ENCODE measurements at places on chromosomes 7 and 10.

- DNase-seq = no peak
These were observed 273.0 kb downstream of the CCDC3 start for GRCh38 chr10:12728494-12728893.

DNA sequence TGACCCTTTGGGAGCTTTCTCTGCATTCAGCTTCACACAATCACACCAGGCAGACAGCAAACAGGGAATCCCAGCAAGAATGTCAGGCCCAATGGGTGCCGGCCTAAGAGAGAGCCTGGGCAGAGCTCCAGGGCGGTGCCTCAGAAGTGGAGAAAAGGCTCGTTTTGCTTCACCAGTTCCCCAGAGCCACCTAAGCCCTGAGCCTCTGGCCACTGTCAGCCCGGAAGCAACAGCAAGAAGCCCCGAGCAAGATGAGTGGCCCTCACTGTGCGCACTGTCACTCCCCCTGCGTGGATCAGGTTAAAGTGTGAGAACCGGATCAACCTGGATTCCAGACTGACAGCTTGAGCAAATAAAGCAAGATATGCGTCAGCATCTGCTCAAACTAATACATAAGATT is 14.7 kb downstream of the CNPY1 start:
- DNase-seq = no peak

- no peak for DNase-seq
These were observed 165.0 kb downstream of the SLIT1 start for GRCh38 chr10:97020452-97021400.

DNA sequence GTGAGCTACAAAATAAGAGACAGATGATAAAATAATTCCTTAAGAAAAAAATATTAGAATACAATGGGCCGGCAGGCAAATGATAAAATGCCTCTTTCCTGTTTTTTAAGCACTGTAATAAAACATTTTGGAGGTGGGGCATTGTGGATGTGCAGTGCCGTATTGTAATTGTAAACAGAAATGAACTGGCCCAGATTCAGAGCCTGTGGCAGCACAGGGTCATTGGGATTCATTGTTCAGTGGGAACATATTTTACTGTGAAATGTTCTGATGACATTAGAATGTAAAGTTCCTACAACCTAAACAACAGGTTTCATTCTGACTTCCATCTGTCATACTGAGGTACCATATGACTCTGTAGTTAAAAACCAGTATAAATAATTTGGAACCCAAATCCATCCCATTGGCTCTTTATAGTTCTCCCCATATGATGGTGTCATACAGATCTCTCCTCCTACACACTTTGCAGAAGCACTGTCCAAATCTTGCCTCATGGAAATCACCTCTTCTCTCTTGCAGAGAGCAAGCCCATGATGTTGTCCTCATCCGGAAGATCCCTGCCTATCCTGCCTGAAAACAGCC is 264.6 kb downstream of the WDR37 start:
- DNase-seq = no peak
